ENCODE measurements at places on chromosomes 6 and 20.

GRCh38 chr20:62587757-62588402 is 54.4 kb upstream of the SLCO4A1 start:
- no peak for DNase-seq

GRCh38 chr6:27374824-27375612 is 13.5 kb upstream of the ZNF391 start:
- no peak for DNase-seq

- DNase-seq: peak; percentile 38
These were observed 46.0 kb upstream of the PTPN1 start for GRCh38 chr20:50464026-50464724.

DNA sequence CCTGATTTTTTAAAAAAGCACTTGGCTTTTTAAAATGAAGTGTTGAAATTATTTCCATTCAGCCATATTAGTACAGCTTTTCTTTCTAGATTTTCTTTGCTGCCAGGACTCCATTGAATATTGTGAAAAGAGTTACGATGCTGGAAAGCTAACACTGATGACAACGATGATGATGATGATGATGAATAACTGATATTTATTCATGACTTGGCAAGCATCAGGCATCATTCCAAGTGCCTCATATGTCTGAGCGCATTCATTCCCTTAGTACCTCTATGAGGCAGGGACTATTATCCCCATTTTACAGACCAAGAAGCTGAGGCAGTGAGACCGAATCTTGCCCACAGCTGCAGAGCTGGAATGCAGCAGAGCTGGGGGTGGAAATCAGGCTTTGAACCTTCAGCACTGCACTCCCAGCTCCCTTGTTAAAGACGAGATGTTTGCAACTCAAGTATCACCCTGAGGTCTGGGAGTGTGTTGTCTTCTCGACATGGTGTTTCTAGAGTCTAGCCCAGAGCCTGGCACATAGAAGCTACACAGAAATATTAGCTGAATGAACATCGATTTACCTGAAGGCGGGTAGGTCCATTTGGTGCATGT is 85.5 kb upstream of the FRMD1 start:
- no peak for DNase-seq

DNA sequence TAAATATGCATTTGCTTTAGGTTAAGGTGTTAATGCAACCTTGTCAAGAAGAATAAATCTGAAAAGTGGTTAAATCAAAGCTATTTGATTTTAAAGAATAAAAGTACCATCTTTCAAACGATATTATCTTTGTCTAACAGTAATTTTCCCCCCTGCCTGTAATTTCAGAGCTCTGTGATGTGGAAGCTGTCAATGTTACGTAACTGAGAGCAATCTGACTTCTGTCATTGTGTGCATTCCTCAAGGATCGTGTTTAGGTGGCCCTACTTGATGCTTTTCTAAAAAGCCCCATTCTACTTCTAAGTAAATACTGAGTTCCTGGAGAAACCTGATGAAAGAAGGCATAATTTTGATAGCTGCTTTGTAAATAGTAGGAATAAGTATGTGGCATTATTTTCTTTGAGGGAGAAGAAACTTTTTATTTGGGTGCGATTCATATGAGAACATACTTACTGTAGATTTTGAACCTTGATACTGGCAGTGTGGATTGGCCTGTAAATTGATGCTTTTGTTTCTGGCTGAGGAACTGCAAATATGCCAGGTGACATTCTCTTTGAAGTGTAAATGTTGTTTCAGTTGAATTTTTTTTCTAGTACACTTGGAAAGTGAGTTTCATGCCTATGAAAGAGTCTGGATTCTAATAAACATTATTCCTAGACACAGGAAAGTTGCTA is 529.6 kb upstream of the FLRT3 start:
- DNase-seq: no peak

DNA sequence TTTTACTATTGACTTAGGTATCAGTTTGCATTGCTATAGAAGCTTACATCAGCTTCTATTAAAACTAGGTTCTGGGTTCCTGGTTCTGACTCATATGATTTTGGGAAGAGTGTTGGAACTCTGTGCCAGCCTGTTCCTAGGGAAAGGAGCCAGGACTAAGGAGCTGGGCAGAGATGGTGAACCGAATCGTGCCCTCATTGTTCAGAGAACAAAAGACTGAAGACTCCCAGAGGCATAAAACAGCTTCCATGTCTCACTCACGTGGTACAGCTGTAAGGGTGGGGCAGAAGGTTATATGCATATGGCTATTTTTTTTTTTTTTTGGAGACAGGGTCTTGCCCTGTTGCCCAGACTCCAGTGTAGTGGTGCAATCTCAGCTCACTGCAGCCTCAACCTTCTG is 89.1 kb upstream of the THBS2 start:
- DNase-seq: no peak

DNA sequence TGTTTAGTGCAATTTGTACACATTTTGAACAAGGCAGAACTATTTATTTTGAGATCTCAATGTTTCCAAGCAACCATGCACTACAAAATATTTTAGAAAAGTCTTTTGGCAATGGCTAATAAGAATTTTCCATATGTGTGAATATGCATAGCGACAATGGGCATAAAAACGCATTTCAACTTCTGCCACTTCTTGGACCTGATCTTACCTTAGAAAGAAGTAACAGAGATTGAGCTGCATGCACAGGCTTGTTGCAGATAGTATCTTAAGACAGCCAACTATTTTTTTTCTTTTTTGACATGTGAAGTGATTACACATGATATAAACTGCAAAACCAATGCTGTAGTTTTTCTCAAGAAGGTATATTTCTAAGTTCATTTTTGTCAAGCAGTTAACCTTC is 210.4 kb upstream of the PHACTR1 start:
- DNase-seq: no peak

DNA sequence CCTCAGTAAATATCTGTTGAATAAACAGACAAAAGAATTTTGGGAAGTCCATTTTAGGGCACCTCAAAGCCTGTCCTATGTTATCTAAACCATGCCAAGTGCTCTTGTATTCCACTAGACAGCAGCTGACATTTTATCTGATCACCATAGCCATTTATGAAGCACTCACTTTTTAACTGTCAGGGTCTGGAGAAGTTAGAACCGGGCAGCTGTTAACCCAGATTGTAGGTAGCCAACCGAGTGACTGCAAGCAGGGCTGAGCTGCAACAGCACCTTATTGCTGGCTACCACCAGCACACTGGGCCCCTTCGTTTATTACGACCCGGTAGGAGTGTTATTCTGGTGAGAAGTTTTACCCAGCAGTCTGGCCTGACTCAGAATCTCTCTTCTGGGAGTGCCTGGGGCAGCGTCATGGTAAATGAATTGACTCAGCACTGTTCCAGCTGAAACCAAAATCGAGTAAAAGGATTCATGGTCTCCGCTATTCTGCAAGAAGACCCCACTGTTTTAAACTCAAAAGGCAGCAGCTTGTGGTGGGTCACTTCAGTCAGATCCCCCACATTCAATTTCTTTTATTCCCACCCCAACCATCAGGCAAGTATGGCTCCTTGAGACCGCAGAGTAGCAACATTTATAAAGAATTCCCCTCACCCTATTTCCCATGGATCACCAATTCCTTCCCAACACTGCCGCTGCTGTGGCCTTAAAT is 1.7 kb downstream of the UBE2V1 start:
- no peak for DNase-seq

- no peak for DNase-seq
These were observed 7.6 kb upstream of the SYNDIG1 start for GRCh38 chr20:24461848-24462247.

GRCh38 chr20:21184819-21185218 is 58.9 kb downstream of the KIZ start:
- no peak for DNase-seq

GRCh38 chr6:44539701-44540355 is 152.3 kb downstream of the CDC5L start:
- peak; percentile 20 for DNase-seq

DNA sequence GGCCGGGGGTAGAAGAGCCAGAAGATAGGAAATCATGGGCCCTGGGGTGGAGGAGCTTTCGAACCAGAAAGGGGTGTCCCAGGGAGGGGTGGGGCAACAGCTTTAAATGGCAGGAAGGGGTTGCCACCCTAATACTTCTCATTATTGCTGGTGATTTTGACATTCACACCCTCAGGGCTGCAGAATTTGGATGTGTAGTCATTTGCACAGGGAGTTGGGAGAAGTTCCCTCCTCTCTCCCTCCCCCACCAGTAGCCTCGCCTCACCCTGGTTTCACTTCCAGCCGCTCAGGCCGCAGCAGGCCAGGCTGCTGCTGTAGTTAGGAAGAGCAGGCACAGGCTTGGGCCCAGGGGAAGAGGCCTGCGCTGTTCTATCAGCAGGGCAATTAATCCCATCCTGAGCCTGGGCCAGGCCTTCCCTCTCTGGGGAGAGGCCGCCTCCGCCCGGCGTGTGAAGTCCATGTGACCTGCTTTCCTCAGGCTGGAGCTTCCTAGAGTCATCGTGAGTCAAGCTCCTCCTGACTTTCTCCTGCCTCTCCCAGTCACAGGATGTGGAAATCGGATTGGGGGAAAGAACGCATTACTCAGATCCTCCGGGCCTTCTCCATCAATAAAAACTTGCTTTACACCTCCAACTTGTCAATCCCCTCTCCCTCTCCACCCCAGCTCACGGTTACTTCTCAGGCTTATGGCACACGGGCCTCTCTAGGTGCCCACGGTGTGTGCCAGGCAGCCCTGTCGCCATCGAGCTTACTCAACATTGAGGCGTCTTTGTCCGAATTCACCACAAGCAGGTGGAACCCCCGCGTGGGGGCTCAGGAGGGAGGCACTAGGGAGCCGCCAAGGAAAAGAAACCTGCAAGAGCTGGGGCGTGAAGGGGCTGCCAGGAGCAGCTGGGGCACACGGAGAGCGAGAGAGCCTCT is 7.8 kb downstream of the ADTRP start:
- DNase-seq: no peak

DNA sequence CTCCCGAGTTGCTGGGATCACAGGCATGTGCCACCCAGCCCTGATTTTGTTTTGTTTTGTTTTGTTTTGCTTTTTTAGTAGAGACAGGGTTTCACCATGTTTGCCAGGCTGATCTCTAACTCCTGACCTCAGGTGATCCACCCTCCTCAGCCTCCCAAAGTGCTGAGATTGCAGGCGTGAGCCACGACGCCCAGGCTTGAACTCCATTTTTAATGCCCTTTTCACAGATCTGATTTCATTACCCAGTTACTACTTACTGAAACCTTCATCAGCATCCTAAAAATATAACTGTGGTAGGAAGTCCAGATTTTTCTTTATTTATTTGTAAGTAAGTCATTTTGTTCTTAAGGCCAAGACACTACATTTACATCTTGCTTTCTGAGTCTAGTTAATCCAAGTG is 64.0 kb downstream of the HDDC2 start:
- no peak for DNase-seq

DNA sequence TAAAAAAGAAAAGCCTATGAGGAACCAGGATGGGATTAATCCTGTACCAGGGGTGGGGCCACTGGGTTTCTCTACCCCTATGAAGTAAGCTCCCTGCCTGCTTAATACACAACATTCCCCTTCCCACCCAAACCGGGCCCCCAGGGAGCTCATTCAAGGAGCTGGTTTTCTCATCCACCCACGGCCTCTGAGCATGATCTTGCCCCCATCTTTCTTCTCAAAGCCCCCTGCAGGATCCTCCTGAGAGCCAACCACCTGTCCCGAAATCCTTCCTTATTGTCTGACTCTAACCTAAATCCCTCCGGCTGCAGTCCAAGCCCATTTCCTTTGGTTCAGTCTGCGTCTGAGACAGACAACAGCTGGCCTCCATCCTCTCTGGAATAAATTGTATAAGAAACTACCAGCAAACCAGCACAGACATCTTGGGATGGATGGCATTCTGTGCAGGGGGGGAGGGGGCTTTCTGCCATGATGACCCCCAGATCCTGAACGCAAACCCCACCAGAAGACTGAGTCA is 21.0 kb downstream of the KCNK5 start:
- DNase-seq: no peak

DNA sequence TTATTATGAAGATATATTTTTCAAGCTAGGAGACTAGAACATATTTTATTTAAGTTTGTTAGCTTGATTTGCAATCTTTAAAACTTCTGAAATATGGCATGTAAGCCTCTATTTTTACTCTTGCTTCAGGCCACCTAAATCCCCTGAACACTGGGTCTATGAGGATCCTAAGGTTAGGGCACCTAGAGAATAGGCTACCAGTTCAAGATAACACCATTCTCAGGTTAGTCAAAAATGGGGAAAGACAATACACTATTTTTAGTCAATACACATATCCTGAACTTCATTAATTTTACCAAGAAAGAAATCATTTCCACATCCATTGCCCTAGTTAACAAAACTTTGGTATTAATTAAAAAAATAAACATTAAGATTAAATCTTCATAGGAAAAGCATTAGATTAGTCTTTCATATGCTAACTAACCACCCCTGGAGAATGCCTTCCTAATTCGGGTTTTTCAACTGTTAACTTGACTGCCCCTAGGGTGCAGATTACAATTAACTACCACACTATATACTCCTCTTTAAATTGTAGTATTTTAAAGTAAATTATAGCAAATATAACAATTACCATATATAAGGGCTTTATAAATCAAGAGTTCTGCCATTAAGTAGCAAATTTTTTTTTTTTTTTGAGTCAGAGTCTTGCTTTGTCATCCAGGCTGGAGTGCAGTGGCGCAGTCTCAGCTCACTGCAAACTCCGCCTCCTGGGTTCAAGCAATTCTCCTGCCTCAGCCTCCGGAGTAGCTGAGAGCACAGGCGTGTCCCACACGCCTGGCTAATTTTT is 6.7 kb upstream of the HSF2 start:
- DNase-seq: no peak

DNA sequence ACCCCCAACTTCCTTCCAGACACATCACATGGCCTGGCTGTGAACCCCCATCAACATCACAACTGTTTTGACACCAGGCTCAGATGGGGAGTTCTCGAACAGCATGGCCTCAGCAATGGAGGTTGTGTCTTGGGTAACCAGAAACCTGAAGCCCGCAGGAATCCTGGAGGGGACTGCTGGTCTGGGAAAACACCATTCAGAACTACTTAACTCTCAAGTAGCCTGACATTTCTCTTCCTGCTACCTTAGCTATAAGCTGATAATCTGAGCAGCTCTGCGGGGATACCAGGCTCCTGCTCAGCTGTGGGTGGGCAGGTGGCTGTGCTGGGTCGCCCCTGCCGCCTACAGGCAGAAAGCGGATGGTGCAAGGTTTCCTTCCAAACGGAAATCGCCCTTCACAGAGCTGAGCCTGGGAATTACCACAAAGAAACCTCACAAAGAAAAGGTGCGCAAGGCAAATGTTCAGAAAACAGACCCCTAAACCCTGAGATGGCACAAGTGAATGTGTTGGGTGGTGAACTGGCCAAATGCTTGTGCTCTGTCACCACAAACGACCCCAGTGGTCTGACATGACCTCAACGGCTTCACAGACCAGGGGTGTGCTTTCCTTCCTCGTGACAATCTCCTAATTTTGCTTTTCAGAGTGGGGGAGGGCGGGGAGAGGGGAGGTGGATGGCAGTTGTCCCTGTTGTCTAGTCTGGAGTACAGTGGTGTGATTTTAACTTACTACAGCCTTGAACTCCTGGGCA is 29.5 kb downstream of the SNX5 start:
- peak; percentile 19 for DNase-seq

DNA sequence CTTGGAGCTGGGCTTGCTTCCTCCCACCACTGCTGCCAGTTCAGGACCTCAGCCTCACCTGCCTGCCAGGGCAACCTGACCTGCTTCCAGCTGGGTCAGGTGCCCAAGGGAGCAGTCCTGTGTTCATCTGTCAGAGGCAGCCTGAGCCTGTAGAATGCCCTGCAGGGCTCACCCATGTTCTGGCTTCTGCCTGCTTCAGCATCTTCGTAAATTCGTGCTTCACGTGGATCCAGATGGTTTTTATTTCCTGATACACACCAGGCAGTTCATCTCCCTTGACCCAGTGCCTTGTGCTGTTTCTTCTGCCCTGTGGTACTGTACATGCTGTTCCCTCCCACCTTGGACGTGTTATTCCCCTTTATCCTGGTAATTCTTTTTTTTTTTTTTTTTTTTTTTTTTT is 50.2 kb downstream of the ARID1B start:
- no peak for DNase-seq

Measured in AML-193 (cell line).